GM04503 (cell line): ENCODE measurements at places on chromosomes 7 and 10.

- DNase-seq, result peak; percentile 47
Observed at GRCh38 chr7:50826371-50827172, 43.9 kb upstream of the GRB10 start.

GRCh38 chr10:65348637-65349036, 1577.2 kb upstream of the LRRTM3 start:
- DNase-seq, result no peak

- no peak for DNase-seq
Observed at GRCh38 chr7:106283831-106284713, 711 bp downstream of the NAMPT start.

DNA sequence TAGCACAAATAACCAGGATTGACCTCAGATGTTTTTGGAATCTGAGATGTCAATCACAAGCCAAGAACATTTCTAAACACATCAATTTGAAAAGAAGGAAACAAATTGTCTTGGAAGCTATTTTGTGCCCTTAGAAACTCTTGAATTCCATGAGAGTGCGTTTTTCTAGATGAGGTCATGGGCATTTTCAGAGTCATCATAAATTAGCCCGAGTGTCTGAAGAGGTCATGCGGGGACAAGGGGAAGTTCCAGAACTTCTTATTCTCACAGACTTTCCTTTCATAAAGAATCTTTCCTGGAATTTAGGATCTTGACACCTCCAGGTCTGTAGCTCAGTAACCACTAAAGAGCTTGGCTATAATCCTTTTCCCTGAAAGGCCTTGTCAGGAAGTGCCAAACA, 28.2 kb downstream of the IL2RA start:
- DNase-seq, result peak; percentile 57

GRCh38 chr10:17120694-17121093, 8.9 kb downstream of the CUBN start:
- DNase-seq, result no peak

GRCh38 chr10:47207281-47207615, 92.7 kb upstream of the GDF10 start:
- DNase-seq, result no peak

DNA sequence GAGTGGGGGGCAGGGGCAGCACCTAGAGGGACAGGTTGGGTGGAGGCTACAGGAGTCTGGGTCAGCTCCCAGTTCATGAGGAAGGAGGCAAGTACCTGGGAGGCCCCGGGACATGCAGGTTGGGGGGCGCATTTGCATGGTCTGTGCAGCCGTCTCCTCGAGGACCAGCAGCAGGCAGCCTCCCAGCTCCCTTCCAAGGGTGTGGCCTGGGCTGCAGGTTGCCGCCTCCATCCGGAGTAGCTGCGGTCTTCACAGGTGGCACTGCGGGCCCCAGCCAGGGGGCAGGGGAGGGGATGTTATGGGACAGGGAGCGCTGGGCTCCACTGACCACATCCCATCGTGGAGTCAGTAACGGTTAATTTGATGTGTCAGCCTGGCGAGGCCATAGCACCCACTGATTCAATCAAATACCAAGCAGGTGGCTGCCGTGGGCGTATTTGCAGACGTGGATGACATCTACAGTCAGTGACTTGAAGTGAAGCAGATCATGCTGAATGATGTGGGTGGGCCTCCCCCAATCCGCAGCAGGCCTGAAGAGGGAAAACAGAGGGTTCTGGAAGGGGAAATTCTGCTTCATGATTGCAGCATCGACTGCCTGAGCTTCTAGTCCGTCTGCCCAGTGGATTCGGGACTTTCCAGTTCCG, 81.6 kb downstream of the PRKAG2 start:
- DNase-seq, result no peak

GRCh38 chr10:130914367-130914766, 397.2 kb downstream of the TCERG1L start:
- no peak for DNase-seq

DNA sequence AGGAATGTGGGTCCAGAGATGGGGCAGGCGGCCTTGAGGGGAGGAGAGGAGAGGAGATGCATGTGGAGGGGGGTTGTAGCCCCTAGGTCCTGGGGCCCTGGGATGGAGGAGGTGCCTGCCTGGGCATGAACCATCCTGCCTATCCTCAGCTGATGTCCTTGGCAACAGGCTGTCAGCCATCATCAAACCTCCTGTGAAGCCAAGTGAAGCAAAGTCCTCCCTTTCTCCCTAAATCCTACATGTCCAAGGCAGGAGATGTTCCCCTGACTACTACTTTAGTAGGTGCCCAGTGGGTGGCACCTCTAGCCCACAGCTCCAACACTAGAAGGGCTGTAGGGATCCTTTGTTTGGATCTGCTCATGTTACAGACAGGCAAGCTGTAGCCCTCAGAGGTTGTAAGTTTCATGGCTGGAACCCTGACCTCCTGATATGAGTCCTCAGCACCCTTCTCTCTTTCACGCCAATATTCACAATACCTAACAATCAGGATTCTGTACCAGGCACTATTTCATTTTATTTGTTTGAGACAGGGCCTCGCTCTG, 66.6 kb upstream of the SYPL1 start:
- DNase-seq, result peak; percentile 11

DNA sequence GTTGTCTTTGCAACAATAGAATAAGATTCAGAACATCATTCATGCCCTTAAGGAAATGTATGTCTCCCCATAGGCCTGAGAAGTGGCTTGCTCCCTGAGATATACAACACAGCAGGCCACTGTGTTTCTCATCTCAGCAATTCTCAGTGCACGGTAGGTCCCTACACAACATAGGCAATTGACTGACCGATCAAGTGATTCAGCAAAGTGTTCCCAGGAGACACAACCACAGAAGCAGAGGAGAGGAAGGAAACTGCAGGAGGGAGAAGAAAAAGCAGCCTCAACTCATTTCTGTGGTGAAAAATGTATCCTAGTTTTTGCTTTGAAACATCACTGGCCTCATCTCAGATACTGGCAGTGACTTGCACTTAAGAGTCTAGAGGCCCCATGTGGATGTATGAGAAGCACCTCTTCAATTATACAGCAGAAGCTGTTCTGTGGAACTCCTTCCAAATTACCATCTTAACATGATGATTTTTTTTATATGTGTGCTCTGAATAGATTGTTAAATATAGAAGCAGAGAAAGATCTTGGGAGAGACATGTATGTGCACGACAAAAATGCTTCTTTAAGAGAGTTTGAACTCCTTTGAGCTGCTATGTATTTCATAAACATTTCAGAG, 306.8 kb downstream of the XPNPEP1 start:
- DNase-seq, result no peak

DNA sequence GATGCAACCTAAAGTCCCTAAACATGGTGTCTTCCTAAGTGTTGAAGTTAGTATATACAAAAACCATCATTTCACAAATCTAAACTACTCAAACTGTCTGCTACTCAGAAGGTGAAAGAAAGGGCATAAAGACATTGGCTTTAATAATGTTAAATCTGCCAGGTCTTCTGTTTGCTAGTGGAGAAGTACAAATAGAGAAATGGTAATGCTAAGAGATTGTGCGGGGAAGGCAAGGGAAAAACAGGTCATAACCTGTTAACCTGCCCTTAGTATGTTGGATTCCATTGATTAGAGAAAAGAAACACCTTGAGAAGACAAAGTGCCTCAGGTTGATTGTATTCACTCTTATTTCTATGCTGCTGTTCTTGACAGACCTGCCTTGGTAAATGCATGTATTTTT, 80.3 kb downstream of the CALD1 start:
- no peak for DNase-seq

GRCh38 chr10:63506554-63506953, 14.6 kb upstream of the REEP3 start:
- no peak for DNase-seq

DNA sequence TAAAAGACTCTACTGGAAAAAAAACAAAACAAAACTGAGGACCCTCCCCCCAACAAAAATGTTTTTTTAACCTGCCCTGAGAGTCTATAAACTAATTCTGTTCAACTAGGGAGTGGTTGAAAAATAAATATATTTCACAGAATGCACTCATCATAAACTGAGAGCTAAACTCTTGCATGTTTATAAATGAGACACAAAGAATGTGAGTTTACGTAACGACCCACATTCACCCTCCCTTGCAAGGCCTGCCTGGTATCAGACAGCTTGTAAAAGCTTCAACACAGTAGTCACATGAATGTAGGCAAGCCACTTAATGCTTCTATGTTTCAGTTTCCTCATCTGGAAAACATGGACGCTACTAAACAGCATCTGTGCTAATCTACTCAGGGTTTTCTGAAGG, 50.3 kb downstream of the JAZF1 start:
- DNase-seq, result peak; percentile 56

- no peak for DNase-seq
Observed at GRCh38 chr7:2566890-2567678, 8.3 kb downstream of the IQCE start.

DNA sequence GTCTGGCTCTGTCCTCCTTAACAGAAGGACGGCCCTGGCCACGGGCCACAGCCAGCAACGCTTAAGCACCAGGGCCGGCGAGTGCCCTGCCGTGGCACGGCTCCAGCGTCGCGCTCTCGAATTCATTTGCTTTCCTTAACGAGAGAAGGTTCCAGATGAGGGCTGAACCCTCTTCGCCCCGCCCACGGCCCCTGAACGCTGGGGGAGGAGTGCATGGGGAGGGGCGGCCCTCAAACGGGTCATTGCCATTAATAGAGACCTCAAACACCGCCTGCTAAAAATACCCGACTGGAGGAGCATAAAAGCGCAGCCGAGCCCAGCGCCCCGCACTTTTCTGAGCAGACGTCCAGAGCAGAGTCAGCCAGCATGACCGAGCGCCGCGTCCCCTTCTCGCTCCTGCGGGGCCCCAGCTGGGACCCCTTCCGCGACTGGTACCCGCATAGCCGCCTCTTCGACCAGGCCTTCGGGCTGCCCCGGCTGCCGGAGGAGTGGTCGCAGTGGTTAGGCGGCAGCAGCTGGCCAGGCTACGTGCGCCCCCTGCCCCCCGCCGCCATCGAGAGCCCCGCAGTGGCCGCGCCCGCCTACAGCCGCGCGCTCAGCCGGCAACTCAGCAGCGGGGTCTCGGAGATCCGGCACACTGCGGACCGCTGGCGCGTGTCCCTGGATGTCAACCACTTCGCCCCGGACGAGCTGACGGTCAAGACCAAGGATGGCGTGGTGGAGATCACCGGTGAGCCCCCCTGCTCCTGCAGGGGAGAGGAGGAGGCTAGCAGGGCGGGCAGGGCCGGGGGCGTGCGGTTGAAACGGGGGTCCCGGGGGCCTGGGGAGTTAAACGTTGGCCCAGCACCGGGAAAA, at the start of gene HSPB1:
Gene HSPB1, plus strand, starts transcription at position 327 of the 855 bp plus-strand sequence. Its CDS starts 40 bp downstream, at position 367.
- DNase-seq, result no peak

DNA sequence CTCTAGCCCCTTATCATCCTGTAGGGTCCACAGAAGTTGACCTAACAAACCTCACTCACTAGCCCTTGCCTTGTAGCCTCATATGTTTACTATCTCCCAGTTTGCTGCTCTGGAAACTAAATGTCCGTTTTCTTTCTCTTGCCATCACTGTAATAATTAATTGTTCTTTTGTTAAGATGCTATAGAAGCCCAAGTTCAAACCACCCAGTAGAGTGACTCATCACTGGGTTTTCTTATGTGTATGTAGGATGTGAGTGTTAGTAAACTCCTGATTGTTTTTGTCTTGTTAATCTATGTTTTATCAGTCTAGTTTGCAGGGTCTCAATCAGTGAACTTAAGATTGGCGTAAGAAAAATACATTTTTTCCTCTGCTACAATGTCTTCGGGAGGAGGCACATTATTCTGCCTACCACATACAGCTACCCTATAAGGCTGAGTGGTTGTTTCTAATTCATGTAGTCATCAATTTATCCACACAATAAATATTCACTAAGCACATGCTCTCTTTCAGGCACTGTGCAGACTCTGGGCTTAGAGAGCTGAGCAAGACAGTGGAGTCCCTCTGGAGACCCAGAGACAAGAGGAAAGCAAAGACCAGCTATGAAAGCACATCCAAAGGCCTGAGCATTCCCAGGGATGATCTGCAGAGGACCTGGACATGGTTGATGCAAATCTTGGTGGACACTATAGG, 474.1 kb upstream of the AKR1E2 start:
- DNase-seq, result peak; percentile 53

- no peak for DNase-seq
Observed at GRCh38 chr10:102927311-102928010, 9.4 kb downstream of the CNNM2 start.

- DNase-seq, result no peak
Observed at GRCh38 chr7:14837216-14837615, 65.3 kb downstream of the DGKB start.

GRCh38 chr10:99353182-99353581, 24.0 kb downstream of the CNNM1 start:
- DNase-seq, result no peak

DNA sequence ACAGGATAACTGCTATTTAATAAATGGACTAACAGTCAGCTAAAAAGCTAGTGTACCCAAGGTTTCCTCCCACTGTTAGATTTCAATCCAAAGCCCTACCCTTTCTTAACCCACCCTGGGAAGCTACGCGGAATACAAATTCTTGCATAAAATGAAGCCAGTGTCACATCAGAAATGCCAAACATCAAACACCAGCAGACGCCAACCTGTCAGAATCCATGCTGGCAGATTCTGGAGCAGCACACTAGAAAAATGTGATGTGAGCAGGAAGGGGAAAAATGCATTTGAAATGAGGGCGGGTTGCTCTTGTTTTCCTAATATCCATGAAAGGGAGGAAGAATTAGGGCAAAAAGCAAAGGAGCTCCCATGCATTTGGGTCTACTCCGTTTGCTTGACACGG, 16.1 kb upstream of the JCAD start:
- no peak for DNase-seq

- DNase-seq, result no peak
Observed at GRCh38 chr10:88028654-88029053, 165.2 kb downstream of the PTEN start.

DNA sequence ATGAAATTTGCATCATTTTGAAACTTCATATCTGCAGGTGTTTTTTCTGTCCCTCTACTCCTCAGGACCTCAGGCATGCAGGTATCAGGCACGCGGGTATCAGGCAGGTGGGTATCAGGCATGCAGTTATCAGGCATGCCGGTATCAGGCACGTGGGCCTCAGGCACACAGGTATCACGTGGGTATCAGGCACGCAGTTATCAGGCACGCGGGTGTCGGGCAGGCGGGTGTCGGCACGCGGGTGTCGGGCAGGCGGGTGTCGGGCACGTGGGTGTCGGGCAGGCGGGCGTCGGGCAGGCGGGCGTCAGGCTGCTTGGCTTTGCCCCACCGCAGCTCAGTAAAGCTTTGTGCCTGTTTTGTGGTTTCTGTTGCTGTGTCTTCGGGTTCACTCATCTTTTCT, 8.7 kb downstream of the SPRN start:
- no peak for DNase-seq

- no peak for DNase-seq
Observed at GRCh38 chr7:150997075-150997511, 6.3 kb downstream of the NOS3 start.

- DNase-seq, result no peak
Observed at GRCh38 chr10:127000598-127000997, 95.4 kb downstream of the DOCK1 start.

DNA sequence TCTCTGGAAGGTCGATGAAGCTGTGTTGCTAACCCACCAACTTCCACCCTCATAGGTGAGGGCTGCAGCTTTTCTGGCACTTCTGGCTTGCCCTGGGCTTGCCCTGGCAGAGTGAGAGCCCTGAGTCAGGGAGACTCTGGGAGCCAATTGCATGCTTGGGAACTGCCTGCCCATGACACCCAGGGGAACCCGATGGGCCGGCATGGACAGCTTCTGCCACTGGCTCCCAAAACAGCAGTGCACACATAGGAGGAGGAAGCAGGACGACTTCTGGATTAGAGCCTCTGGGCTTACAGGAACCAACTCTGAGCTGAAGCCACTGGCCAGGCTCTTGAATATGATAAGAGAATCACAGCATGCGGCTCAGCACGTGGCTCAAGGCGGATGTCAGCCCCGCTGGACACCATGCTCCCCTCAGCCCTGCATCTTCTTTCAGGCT, 135.2 kb upstream of the UNC5B start:
- no peak for DNase-seq
